ENCODE measurements at places on chromosomes 16 and 17.

DNA sequence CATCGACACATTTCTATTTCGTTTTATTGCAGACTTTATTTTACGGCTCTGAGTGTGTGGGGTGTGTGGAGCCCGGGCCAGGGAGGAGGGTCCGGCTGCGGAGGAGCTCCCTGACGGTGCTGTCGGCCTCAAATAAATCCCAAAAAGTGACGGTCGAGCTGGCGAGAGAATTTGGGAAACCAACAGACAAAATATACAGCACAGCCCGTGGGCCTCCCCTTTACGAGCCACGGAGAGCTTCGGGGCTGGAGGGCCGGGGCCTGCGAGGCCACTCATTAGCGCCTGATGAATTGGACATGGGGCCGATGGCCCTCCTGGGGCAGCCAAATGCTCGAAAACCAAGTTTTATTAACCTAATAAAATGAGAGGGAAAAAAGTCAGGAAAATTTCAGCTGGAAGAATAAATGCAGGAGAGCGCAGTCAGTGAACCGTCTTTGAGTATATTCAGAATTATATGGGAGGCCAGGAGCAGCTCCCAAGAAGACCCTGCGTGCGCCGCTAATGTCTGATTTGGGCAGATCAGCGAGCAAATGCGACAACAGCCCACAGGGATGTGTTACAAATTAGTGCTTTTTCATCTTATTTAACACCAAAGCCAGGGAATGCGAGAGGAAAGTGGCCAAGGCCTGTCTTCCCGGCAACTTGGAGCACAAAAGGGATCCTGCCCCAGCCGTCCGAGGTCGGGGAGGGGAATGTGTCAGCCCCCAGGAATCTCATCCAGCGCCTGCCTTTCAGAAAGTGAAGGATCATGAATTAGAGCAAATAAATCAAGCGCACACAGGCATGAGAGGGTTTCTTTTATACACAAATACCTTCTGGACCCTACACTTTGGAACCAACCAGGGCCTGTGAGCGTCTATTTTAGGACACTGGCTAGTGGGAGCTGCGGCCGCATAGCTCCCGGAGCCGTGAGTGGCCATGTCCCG is 249.1 kb downstream of the C16orf95 start:
- no peak for DNase-seq

DNA sequence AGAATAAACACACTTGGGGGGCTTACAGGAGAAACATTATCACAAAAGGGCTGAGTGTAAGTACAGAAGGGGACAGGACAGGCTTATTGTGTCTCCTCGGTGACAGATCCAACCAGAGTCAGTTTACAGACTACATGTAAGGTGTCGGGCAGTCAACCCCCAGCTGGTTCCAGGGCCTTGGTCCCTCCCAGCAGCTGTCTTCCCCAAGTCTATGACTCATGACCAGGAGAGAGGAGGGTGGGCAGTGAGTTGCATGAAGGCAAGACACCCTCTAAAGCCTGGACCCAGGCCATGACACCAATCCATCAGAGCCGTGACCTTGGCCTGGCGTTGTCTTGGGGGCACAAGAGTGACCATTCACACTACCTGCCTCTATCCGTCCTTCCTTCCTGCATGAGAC is 276.2 kb upstream of the CCL2 start:
- no peak for DNase-seq

DNA sequence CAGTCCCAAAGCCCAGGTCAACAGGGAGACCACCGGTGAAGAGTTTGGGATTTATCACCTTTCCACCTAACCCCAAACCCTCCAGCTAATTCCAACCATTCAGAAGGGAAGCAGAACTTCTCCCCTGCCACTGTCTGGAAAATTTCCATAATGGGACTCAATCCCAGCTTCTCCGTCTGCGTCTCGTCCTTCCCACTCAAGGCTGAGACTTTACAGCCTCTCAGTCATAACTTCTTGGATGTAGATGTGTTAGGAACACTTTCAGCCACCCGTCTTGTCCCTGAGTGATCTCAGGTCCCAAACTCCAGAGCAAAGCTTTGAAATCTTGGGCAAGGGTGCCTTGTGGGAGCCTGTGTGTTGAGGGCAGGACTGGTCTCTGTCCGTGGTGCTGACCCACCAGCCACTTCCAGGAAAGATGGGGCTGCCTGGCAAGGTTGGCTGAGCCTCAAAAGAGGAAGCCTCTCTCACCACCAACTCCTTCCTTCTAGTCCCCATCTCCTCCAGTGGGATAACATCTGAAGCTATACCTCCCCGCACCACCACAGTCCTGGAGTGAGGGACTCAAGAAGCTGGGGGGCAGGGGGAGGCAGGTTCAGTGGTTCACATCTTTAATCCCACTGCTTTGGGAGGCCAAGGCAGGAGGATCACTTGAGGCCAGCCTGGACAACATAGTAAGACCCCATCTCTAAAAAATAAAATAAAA is 9.3 kb downstream of the GAS2L2 start:
- DNase-seq: no peak

DNA sequence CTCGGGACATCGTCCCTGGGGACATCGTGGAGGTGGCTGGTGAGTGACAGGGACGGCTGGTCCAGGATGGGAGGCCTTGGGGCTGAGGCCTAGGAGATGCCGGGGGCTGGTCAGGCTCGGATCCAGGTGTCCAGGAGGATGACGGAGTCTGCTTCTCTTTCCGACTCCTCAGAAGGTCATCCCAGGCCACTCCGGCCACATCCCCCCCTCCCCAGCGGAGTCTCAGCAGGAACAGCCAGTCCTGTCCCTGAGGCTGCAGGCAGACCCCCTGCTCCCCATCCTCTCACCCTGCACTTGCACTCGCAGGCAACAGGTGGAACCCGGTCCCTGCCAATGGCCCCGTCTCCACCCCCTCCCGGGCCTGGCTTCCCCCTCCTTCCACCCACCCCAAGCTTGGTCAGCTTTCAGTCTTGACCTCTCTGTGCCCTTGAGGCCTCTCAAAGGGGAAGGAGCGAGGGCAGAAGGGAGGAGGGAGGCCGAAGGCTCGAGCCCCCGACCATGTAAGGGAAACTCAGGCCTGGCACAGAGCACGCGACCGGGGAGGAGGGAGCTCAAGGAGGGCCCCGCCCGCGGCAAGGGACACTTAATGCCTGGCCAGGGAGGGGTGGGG is 4.4 kb downstream of the ATP2A1 start:
- DNase-seq: no peak

DNA sequence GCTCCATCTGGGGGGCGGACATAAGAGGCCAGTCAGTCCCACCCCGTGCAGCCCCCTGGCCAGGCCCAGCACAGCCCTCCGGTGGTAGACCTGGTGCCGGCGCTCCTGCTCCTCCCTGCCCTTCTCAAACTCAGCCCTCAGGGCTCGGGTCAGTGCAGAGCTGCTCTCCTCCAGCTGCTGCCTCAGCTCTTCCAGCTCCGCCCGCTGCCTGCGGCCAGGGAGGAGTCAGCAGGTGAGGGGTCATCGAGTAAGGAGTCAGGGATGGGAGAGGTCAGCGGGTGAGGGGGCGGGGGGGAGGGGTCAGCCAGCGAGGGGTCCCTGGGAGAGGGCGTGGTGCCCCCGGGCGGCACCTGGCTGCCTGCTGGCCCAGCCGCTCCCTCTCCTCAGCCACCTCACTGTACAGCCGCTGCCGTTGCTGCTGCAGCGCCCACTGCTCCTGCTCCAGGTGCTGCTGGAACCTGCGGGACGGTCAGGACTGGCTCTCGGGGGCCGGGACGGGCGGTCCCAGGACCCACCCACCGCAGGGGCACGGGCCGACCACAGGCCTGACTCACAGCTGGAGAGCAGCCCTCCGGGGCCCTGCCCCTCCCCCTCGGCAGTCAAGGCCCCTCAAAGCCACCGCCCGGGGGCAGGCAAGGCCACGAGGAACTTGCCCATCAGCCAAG is 26.5 kb upstream of the AATK start:
- DNase-seq: no peak

GRCh38 chr17:4165301-4166010 is 22.5 kb downstream of the CYB5D2 start:
- no peak for DNase-seq

DNA sequence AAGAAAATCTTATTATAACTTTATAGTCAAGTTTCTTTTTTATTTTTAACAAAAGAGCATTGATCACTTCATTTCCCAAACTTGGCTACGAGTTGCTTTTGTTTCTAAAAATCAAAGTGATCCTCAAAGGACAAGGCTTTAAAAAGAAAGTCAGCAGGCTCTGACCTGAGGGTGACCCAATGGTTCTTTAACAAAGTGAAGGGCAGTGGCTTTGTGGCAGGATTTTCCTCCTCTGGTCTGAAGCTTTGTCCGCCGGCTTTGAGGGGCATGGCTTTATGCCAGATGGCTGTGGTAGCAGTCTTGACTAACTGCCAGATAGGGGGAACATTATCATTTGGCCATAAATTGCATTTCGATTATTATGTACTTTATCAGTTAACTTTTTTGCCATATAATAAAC is 28.5 kb downstream of the IQCK start:
- no peak for DNase-seq
